ENCODE measurements at places on chromosomes 7 and 10.

GRCh38 chr10:113751181-113751732 is at the start of gene PLEKHS1:
Gene PLEKHS1 (plus strand): TSS chr10:113751682. CDS start chr10:113755278, 3,596 bp downstream.
- no peak for DNase-seq

DNA sequence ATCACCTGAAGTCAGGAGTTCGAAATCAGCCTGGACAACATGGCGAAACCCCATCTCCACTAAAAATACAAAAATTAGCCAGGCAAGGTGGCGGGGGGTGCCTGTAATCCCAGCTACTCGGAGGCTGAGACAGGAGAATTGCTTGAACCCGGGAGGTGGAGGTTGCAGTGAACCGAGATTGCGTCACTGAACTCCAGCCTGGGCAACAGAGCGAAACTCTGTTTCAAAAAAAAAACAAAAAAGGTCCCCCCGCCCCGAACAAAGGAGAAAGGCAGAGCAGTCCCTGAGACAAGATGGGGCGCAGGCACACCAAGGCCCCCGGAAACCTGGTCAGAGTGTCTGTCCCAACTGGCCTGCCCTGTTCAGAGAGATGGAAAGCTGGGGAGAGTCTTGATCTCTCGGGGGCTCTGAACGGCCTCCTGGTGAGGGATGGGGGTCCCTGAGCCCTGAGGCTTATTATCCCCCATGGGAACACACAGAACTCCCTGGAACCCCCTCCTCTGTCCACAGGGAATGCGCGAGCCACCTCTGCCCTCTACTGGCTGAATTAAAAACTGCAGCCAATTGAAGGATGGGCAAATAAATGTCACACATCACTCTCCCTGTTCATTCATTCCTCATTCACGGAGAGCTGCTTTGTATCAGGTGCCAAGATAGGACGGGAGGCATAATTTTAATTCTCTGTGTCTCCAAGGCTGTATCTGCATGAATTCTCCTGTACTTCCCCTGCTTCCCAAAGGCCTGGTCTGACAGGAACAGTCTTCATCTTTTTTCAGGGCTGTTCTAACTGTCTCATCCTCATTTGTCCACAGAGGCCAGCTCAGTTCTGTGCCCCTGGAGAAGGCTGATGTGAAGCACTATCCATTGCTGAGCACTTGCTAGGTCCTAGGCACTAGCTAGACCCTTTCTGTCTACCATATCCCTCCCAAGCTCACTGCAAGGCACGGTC is 28.9 kb downstream of the MAT1A start:
- DNase-seq = no peak

GRCh38 chr10:78777867-78778266 is 290.9 kb upstream of the ZMIZ1 start:
- no peak for DNase-seq

- DNase-seq = no peak
Observed at GRCh38 chr10:6054884-6055283, 7.3 kb downstream of the IL2RA start.

DNA sequence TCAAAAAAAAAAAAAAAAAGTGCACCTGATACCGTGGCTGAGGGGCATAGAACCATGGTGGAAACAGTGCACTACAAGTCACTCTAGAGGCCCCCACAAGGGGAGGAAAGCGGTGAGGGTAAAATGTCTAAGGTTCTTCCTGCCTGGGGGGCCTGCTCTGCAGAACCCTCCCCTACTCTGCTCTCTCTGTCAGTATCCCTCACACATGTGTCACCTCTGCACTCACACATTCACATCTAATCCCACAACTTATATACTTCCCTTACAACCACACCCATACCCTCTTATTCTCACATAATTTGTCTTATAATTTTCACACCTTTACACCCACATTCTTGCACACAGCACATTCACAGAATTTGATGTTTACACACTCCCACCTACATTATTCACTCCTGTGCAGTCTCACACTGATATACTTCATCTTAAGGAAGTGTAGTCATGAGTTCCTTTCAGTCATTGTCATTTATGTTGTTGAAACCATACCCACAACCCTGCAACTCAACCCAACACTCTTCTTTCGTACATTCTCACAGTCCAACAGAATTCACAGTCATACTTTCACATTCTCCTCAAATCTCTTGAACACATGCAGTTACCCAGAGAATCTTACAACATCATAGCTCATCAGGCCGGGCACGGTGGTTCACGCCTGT is 68.0 kb upstream of the PAX2 start:
- DNase-seq = no peak

DNA sequence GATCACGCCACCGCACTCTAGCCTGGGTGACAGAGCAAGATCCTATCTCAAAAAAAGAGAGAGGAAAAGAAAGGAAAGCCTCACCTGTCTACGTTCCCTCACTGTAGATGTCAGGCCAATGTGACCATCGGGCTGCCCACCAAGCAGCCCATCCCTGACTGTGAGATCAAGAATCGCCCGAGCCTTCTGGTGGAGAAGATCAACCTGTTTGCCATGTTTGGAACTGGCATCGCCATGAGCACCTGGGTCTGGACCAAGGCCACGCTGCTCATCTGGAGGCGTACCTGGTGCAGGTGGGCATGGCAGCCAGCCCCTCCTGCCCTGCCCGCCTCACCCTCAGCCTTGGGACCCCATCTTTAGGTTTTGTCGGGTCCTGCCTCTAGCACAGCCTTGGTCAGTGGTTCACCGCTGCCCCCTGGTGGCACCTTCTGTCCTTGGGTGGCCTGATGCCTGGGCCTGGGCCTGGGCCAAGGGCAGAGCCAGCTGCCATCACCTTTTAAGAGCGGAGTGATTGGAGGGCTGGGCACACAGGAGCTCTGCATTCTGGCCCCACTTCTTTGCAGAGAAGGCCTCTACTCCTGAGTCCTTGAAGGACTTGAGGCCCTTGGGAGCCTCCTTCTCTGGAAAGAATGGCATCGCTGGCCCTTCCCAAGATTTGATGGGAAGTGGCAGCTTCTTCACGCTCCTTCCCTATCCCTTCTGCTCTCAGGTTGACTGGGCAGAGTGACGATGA is 14.4 kb upstream of the AHCYL2 start:
- peak; percentile 34 for DNase-seq

DNA sequence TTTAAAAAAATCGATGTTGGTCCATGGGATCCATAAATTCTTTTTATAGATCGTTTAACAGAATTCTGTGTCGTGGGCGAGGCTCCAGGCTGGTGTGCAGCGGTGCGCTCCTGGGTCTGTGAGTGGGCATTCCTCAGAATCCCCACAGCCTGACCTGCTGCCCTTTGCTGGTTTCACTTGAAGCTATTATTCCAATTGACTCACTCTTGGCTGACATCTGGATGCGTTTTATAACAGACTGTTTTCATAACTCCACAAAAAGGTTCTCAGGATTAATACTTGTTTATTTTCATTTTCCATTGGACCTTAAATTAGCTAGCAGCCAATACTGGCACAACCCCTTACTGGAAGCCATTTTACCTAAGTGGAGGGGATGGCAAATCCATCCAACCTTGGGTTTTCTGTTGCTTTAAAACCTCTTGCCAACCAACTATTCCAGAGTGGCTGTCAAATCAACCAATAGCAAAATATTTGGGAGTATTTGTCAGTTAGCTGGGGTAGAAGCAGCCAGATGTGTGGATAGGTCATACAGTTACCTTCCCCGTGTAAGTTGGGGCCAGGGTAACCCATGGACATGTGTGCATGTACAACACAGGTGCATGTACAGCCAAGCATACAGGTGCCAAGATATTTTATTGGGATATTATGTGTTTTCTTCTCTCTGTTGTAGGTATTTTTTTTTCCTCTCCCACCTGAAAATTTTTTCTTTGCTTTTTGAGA is 160.7 kb upstream of the ZNF32 start:
- no peak for DNase-seq

GRCh38 chr10:117741524-117741923 is 199.0 kb downstream of the EMX2 start:
- no peak for DNase-seq

DNA sequence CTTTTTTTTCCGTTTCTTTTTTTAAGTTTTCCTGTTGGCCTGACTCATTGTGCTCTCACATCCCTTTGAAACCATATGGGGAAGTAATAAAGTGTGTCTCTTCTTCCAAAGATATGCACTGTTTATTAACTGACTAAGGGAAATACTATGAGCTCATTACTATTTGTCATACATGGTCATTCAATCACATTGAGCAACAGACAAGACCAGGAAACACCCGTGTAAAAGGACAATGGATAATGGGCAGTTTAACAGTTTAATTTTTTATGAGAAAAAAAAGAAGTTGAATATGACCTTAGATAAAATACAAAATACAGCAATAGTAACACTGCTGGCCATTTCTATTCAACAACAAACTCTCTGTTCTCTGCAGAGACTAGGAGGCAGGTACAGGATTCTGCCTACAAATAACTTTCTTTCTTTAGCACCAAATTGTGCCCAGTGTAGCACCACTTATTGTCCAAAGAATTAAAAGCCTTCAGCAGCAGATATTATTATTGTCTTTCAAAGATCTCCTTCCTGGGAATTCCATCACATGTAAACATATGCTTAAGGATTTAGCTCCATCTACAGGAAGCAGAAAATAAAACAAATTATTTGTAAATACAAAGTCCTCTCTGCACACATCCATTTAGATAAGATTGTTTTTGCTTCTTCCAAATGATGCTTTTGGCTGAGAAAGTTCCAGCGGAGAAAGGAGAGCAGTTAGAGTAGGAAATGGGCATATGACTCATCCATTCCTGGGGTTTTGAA is 55.0 kb upstream of the AKR1E2 start:
- DNase-seq = no peak

DNA sequence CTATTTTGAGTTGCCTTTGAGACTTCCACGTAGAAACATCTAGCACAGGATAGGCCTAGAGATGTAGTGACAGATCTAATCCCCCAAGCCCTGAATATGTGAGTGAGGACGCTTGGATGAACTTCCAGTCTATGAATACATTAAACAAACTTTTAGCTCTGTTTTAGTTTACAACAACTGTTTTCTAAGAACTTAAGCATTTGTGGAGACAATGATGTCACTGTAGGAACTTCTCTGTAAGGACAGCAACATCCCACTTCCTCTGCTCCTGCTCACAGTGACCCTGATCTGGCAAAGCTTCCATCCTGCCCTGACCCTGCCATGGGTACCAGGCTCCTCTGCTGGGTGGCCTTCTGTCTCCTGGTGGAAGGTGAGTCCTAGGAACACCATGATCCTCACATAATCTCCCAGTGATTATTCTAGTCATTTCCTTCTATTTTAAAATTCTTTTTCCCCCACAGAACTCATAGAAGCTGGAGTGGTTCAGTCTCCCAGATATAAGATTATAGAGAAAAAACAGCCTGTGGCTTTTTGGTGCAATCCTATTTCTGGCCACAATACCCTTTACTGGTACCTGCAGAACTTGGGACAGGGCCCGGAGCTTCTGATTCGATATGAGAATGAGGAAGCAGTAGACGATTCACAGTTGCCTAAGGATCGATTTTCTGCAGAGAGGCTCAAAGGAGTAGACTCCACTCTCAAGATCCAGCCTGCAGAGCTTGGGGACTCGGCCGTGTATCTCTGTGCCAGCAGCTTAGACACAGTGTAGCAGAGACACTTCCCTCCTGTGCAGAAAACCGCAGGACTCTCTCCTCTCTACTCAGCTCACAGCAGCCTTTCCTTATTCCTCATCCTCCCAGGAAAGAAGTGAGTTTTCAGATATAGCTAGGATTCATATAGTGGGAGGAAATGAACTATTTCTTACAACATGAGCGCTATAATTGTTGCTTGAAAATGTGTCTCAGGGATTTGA is 194.4 kb upstream of the PRSS1 start:
- DNase-seq = no peak

DNA sequence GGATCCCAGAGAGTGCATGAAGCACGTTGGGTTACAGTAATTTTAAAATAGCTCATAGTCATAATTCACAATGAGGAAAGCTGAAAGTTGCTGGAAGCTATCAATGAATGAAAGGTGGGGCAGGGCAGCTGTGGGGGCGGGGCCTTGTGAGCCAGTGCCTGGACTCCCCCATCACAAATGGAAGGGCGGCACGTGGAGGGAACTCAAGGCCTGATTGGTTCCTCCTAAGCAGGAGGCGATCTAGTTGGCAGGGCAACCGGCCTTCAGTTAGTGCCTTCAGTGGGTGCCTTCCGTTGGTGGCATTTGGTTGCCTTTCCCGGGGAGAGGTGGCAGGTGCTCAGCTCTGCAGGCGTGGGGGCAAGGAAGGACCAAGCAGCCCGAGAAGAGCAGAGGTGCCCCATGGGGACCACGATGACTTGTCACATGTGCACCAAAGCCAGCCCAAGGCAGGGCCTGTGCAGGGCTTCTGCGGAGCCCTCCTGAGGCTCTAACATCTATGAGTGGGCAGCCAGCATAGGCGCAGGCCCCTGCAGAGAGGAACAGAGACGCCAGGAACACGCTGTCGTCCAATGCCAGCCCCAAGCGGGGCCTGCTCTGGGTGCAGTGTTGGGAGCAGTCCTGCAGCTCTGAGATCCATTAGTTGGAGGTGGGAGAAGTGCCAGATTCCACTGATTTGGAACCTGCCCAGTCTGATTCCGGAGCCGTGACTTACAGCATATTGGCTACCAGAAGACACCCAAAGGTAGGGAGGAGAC is 59.8 kb upstream of the PDSS1 start:
- no peak for DNase-seq

DNA sequence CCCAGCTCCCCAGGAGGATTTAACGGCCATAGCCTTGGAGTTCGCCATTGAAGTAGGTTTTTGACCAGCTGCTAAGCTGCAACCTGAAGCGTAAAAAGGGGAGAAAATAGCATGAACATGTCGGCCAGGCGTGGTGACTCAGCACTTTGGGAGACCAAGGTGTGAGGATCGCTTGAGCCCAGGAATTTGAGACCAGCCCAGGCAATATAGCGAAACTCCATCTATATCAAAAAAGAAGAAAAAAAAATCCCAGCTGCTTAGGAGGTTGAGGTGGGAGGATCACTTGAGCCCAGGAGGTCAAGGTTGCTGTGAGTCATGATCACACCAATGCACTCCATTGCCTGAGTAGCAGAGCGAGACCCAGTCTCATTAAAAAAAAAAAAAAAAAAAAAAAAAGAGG is 32.2 kb upstream of the MCU start:
- DNase-seq = no peak

GRCh38 chr10:26839966-26840627 is 20.7 kb downstream of the ABI1 start:
- DNase-seq = no peak

GRCh38 chr10:26436848-26437247 is 1.3 kb upstream of the APBB1IP start:
- no peak for DNase-seq

DNA sequence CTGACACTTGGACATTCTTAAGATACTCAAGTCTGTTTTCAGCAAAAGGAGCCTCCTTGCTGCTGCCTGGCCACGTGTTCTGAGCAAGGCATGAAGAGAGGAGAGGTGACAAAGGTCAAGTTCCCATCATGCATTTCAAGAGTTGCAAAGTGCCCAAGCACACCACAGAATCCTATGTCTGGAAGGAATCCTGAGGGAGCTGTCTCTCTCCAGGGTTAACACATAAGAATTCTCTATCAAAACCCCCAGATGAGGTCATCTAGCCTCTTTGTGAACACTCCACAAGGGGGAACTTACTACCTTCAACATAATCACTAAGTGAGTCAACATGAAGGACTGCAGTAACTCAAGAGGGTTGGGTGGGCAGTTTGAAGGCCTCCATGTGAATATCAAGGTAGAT is 155.5 kb downstream of the RNF216 start:
- no peak for DNase-seq

GRCh38 chr7:139940866-139941265 is 111.8 kb downstream of the TBXAS1 start:
- no peak for DNase-seq
